ENCODE measurements at places on chromosomes 11 and 22.

DNA sequence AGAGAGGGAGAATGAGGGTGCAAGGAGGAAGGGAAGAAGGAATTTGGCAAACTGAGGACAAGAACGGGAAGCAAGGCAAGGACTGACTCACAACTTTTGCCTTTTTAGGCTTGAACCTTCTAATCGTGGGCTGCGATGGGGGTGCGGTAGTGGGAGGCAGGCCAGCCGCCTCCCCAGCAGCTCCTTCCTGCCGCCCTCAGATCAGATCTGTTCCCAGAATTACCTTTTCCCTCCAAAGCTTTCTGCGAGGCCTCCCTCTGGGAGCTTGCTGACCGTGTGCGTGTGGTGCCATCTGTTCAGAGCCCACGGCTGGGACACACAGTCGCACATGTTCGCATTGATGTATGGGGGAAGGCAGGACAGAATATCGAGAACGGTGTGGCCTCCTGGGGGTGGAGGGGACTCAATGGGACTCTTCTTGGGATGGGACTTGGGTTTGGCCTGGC lies 86.9 kb upstream of the PARVA start:
- DNase-seq, result no peak

DNA sequence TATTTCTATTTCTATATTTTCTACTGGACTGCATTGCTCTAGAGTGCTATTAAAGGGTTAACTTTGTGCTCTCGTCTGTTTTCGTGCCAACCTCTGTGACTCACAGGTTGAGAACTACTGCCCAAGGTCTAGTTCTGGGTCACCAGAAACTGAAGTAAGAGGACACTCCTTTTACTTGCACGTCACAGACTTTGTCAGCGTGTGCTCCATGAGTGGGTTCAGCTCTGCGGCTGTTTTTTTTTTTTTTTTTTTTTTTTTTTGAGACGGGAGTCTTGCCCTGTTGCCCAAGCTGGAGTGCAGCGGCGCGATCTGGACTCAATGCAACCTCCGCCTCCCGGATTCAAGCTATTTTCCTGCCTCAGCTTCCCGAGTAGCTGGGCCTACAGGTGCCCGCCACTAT lies 49.8 kb downstream of the CLMP start:
- no peak for DNase-seq

GRCh38 chr11:129365816-129366215 lies 9.8 kb upstream of the BARX2 start:
- no peak for DNase-seq

DNA sequence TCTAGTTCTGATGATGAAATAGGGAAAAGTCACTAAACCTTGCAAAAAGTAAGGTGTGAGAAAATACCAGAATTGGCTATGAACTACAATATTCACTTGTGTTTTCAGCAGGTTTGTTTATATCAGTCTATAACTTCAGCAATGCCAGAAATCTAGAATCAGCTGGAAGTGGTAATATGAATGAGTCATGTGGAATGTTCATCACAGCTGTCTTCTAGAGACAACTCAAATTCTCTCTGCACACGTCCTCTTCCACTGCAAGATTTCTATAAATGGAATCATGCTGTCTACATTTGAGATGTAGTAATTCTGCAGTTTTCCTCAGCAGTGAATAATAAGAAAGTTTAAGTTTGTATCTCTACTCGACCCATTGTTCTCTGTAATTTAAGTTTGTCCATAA lies 89.9 kb downstream of the OR4A15 start:
- no peak for DNase-seq

DNA sequence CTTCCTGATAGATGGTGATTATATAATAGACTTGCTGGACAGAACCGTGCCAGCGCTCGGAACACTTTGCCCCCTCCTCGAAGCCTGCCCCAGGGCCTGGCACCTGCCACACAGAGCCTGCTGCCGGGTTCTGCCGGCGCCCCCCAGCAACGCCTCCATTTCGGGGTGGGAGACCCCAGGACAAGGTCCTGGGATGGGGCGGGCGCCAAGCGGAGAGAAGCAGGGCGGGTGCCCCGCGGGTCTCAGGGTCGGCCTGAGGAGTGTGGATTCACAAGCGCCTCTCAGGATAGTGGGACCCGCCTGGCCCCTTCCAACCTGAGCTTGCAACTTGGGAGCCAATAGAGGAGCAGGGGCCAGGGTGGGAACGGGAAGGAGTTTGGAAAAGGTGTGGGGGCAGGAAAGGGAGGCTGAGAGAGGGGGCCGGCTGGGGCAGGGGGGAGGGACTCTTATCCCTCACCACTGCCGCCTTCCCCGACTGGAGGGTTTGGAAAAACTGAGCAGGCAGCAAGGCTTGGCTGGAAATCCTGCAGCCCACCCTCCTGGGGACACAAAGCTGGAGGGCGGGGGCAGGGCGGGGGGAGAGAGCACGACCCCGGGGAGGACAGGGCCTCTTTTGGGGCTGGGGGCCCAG lies 3.3 kb upstream of the BCL9L start:
- no peak for DNase-seq

GRCh38 chr11:68810164-68810563 lies 31.6 kb downstream of the CPT1A start:
- DNase-seq, result no peak

GRCh38 chr11:59801981-59802638 lies 8.5 kb downstream of the MRPL16 start:
- DNase-seq, result no peak

- no peak for DNase-seq
These were observed 545.1 kb downstream of the BRD1 start for GRCh38 chr22:49282596-49282995.

DNA sequence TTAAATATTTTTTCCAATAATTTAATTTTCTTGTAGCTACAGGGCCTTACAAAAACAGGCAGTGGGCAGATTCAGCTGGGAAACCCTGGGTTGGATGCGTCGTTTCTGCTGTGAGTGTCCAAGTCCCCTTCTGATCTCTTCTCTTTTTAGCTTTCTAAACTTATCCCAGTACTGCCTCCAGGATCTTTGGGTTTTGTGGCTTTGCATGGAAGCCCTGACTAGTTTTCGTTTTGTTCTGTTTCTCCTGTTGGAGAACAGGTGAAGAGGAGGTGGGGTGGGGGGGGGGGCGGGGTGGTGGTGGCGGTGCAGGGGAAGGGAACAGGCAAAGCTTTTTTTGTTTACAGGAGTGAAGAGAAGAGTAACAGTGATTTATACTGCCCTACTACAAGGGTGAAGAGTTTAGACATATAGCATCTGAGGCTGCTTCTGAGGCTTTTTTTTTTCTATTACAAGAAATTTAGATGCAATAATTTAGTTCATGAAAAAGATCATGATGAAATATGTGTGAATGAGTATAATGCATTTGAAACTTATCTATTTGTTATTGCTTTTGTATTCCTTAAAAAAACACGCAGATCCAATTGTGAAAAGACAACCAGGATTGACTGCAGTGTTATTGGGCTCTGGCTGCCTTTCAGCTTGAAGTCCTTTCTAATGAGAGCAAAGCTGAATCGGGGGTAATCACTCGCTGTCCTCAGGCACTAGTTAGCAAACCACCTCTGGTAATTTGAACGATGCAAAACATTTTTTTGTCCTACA lies 142.9 kb downstream of the NCAM1 start:
- no peak for DNase-seq

DNA sequence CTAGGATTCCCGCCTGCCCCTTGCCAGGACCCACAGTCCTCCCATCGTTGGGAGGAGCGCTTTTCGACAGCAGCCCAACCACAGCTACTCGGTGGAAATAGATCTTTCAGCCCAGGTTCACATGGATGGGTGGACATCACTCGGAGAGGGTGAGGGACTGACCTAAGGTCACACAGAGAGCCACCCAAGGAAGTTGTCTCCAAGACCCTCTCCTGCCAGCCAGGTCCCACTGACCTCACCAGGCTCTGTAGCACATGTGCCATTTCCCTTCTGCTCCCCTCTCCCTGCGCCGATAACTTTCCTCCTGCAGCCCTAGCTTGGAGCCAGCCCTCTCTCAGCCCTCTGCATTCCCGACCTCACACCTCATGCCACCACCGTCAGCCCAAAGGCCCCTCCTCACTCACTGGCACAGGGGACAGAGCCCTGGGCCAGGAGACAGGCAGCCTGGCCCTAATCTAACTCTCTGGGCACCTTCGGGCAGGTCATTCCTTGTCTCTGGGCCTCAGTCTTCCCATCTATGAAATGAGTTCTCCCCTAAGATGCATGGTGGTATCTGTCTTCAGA lies 4.7 kb downstream of the KCNJ4 start:
- no peak for DNase-seq

DNA sequence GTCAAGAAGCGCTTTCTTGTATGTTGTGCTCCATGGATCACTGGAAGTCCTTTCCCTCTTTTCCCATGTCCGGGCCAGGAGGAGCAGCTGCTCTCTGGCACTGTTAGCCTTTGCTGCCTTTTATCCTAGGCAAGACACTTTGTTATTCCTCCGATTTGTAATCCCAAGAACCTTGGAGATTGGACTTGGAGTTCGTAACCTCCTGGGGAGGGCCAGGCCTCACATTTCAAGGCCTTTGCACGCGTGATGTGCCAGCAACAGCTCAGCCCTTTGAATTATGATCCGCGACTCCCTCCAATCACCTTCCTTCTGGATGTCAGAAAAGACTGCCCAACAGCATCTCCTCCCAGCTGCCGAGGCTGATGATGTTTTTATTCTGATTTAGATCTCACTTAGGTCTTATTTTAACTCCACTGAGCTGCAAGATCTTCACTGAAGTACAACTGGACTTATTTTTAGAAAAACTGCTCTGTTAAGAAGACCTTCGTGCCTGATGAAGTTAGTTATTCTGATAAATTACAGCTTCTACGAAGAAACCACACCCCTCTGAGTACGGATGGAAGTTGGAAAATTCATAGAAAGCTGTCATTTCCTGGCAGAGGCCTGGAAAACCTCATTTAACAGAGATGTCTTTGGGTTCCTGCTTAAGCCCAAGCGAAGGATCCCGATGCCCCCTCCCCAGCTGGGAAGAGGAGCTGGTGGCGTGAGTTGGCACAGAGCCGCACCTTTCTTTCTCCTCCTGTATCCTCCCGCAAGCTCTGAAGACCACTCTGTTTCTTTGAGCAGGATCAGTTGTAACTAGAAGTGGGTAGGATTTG lies 62.4 kb downstream of the PARVB start:
- no peak for DNase-seq

Measured in omental fat pad (tissue), 4 donors.